HCT116 (cell line): ENCODE measurements at places on chromosomes 5 and 9.

- no peaks in the 10 kb centered on the region for H3K36me3 ChIP-seq
- H3K4me1 ChIP-seq: no peaks in the 10 kb centered on the region
- no peak overlapping the region for H3K27ac ChIP-seq
- DNase-seq: no peak
- H3K27me3 ChIP-seq: no peaks in the 10 kb centered on the region
Measured at GRCh38 chr9:18396102-18396728, 77.7 kb upstream of the ADAMTSL1 start.

DNA sequence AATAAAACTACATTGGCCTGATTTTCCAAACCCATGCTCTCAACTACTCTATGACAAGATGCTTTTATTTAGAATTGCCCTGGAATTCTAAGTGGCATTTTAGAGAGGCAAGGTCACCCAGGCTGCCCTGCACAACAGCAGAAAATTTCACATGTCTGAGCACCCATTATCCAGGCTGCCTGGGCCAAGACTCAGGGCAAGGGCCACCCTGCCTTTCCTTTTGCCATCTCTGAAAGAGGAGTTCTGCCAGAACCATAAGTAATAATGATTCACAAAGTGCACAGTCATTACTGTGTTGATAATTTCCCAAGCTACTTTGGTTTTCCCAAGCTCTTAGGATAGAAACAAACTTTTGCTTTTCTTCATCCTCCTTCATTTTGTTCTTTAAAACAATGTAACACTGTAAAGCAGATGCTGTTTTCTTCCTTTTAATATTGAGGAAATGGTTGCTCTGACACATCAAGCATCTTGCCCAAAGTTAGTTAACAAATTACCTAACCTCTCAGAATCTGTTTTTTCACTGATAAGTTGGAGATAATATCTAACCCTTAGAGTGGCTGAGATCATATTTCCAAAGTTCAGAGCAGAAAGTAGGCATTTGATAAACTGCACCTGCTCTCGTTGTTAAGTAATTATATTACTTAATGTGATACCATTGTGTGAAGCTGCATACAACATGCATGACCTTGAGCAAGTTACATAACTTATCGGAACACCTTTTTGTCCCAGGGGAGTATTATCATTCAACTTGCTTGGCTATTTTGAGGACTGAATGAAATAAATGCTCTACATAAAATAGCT, 325.6 kb downstream of the PRELID2 start:
- H3K4me3 ChIP-seq: no peak overlapping the region
- no peak overlapping the region for H3K27ac ChIP-seq
- H3K36me3 ChIP-seq: no peaks in the 10 kb centered on the region
- no peak for DNase-seq

DNA sequence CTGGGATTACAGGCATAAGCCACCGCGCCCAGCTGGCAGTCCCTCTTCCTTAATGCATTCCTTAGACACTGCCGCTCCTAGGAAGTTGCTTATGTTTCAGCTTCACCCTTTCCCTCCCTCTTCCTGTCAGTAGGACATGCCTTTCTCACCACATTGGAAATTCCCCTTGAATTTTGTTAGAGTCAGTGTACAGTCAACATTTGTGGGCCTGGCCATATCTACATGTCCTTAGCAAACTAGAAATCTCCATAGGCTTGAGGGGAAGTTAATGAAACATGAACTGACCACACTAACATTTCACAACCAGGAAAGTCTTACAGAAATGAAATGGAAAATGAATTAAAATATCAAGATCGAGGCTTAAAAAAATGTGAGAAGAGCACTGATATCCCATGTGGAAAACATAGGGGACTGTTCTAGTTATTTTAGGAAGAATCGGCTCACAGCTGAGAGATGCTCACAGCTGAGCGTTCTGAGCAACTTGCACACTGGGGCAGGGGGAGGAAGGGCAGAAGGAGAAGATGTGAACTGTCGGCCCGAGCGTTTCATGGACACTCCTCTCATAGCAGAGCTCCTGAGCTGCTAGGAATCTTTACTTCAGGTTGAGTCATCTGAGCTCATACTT, 21.1 kb upstream of the LVRN start:
- H3K36me3 ChIP-seq: 0 out of 2 replicates have a peak, but pooled peaks cover 4% of the 10 kb centered on the region
- H3K27me3 ChIP-seq: no peaks in the 10 kb centered on the region
- no peak overlapping the region for H3K4me3 ChIP-seq
- peaks cover 39% of the 10 kb centered on the region for H3K4me1 ChIP-seq
- H3K27ac ChIP-seq: peak overlapping the region; percentile 29; the same call in 1 of the 2 replicates
- DNase-seq: peak; percentile 42

- H3K4me1 ChIP-seq: no peaks in the 10 kb centered on the region
- no peaks in the 10 kb centered on the region for H3K27me3 ChIP-seq
Measured at GRCh38 chr9:30913331-30913730, 1471.1 kb upstream of the ACO1 start.
